Transverse colon (tissue), 4 donors: ENCODE measurements at places on chromosomes 2 and 18. TPM values are rescaled to one million over a fixed set of nuclear protein-coding genes. Genes with fewer than 3 reads are reported as not detected.

MEX3C gene
- 11.3 TPM for total RNA-seq

FAM237A gene
- total RNA-seq: not detected

DNA sequence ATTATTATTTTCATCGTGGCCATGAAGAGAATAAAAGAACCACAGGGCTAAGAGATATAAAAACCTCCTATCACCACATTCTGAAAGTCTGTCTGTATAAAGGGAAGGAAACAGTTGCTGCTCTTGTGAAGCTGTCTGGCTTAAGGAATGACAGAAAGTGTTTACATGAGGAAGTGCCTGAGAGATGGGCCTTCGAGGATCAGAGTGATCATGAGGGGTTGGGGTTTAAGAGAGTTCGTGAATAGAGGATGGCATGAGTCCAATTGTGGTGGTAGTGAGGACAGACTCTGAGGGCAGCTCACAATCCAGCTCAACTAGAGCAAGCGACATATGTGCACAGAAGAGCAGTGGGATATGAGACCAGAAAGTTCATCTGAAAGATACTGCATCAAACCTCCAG is 65.8 kb upstream of the PIEZO2 start:
- no peak for DNase-seq

DNA sequence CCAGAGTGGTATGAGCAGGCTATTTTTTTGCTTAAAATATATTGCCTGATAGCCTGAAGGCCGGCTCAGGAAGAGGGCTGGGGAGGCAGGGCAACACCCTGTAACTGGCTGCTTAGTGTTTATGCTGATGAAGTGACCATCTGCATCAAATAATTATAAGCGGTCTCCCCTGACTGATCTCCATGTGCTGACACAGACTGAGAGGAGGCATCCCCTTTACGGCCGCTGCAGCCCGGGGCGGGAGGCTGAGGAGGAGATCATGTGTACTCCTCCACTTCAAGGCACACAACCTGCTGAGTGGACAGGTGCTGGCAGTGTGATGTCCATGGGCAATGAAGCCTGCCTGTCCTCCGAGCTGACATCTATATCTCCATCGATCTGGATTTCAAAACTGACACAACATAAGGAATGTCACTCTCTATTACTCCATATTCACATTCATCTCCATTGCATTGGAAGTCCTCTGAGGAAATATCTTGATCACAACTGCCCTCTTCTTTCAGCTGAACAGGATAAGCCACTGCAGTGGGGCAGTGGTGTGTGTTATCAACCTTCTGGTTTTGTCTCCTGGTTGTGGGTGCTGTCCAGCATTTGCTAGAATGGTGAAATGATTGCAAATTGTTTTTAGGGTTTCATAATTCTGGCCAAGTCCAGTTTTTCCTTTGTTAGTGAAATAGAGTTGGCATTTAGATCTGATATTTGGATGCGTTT is 143.5 kb downstream of the AQP4 start:
- DNase-seq: no peak

DNA sequence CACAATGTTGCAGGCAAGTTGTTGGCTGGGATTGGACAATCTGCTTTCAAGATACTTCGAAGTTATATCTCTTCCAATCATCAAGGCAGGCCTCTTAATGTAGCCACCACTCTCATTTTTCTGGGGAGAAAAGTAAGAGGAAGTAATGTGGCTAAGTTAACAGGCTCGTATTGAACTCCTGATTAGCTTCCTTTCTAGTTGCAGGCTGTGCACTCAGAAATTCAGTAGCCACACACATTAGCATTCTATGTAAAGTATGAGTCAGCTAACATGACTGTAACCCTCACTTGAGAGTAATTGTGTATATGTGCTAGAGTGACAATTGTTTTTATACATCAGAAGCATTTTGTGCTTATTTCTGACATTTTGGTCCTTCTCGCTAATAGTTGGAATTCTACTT is 3.3 kb downstream of the TWSG1 start:
- no peak for DNase-seq

DNA sequence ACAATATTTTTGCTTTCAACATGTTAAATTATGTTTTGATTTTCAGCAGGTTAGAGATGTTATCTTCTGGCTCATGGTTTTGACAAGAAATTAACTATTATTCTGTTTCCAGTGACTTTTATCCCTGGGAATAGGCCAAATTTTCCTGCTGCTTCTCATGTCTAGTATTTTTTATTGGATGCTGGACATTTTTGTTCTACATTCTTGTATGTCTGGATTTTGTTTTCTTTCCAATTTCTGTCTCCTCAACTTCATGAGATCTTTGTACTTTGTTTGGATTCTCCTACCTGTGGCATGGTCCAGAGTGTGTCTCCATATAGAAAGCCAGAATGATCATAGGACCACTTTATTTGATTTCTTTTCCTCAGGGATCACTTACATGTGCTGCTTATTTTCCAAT is 33.1 kb upstream of the MYO1B start:
- no peak for DNase-seq

DNA sequence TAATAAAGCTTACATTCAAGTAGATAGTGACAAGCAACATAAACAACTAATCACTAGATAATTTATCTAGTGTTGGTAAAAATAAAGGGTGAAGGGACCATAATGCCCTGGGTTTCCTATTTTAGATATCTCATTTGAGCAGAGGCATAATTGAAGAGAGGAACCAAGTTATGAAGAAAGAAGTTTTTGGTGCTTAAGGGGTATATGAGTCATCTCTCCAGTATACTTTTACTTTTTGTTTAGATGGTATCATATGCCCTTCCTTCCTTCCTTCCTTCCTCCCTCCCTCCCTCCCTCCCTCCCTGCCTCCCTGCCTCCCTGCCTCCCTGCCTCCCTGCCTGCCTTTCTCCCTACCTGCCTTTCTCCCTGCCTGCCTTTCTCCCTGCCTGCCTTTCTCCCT is 1053.5 kb upstream of the CELF4 start:
- DNase-seq: no peak
